Ovary (tissue), 10 donors: ENCODE measurements at places on chromosomes 16 and 17. TPM values are rescaled to one million over a fixed set of nuclear protein-coding genes. Genes with fewer than 3 reads are reported as not detected.

ZNF205 gene
- 3.0 TPM for polyA plus RNA-seq

TMEM238L gene
- not detected for polyA plus RNA-seq

TOX3 gene
- polyA plus RNA-seq: 1.3 TPM

CCDC144A gene
- 0.28 TPM for polyA plus RNA-seq

CMTM2 gene
- not detected for polyA plus RNA-seq

ICAM2 gene
- polyA plus RNA-seq: 25.1 TPM

AOC3 gene
- 197 TPM for polyA plus RNA-seq

PLSCR3 gene
- polyA plus RNA-seq: 7.1 TPM

KRTAP4-3 gene
- polyA plus RNA-seq: not detected

MYO19 gene
- polyA plus RNA-seq: 13.9 TPM

MAP3K14 gene
- polyA plus RNA-seq: 2.4 TPM

HEATR9 gene
- not detected for polyA plus RNA-seq

CD300A gene
- polyA plus RNA-seq: 4.8 TPM

LRRC75A gene
- 12.5 TPM for polyA plus RNA-seq

NETO2 gene
- polyA plus RNA-seq: 6.3 TPM

BICDL2 gene
- not detected for polyA plus RNA-seq

UTS2R gene
- not detected for polyA plus RNA-seq

NATD1 gene
- polyA plus RNA-seq: 6.7 TPM

UBE2Z gene
- 40.1 TPM for polyA plus RNA-seq

NT5C gene
- polyA plus RNA-seq: 10.0 TPM

HOXB4 gene
- polyA plus RNA-seq: 0.13 TPM

PMP22 gene
- 130 TPM for polyA plus RNA-seq

ZDHHC1 gene
- polyA plus RNA-seq: 1.4 TPM

MEFV gene
- 0.53 TPM for polyA plus RNA-seq

SOST gene
- not detected for polyA plus RNA-seq

CES1 gene
- 114 TPM for polyA plus RNA-seq

GP1BA gene
- 0.04 TPM for polyA plus RNA-seq

OTOP2 gene
- polyA plus RNA-seq: not detected

CCL14 gene
- polyA plus RNA-seq: 37.4 TPM

C17orf107 gene
- 1.1 TPM for polyA plus RNA-seq

MAF gene
- 41.1 TPM for polyA plus RNA-seq

TEKT3 gene
- polyA plus RNA-seq: 4.0 TPM

CORO6 gene
- 2.1 TPM for polyA plus RNA-seq

FBXW10 gene
- polyA plus RNA-seq: 0.38 TPM

TPSG1 gene
- polyA plus RNA-seq: not detected

KCNG4 gene
- polyA plus RNA-seq: not detected
